Stimulated activated naive B cell treated with anti-CD40 and anti-IgM and Interleukin-4, amounts not matched to agents 10 μg/mL and 1 μg/mL and 100 μg/mL, for 72 hours (primary cell): ENCODE measurements at places on chromosomes 1 and 21.

GRCh38 chr1:97073936-97074335, 352.4 kb downstream of the PTBP2 start:
- no peak for DNase-seq

DNA sequence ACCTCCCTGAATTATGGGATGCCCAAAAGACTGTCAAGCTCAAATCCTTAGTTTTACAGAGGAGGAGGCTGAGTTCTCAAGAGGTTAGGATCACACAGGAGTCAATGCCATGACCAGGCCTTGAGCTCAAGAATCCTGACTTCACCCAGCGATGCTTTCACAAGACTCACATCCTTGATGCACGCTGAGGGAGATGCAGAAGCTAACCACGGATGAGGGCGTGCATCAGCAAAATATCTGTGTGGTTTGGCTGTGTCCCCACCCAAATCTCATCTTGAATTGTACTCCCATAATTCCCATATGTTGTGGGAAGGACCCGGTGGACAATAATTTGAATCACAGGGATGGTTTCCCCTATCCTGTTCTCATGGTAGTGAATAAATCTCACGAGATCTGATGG, 133.2 kb downstream of the KCNJ6 start:
- DNase-seq, result no peak

DNA sequence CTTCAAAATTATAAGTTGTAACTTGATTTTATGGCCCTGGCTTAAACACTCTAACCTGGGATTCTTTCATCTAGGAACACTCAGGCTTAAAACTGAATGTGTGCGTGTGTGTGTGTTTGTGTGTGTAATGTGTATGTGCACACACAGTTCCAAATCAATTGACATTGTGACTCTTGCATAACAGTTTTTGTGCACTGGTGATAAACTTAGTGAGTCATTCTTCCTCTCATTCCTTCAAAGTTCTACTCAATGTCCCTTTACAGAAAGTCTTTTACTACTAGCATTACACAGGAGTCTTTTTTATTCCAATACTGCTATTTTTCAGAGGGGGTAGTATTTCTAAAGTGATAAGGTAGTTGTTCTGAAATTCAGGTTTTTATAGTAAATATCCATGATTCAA, 943.6 kb downstream of the KCNT2 start:
- DNase-seq, result no peak

GRCh38 chr1:179761296-179761695, 18.2 kb downstream of the FAM163A start:
- no peak for DNase-seq

- DNase-seq, result no peak
Observed at GRCh38 chr1:923991-924655, 400 bp downstream of the SAMD11 start.

- DNase-seq, result no peak
Observed at GRCh38 chr1:228099331-228099732, 3.8 kb downstream of the C1orf35 start.

DNA sequence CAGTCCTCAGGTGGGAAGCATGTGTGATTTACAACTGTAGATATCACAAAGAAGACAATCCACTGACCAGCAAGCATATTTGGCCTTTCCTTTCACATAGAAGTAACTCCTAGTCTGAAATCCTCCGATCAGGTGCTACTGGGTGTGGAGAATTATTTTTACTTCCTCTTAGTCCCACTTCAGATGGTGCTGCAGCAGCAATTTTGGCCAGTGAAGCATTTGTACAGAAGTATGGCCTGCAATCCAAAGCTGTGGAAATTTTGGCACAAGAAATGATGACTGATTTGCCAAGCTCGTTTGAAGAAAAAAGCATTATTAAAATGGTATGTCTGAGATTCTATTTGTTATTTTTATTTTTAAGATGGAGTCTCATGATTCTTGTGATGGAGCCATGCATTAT, 51.0 kb downstream of the SCP2 start:
- DNase-seq, result no peak

DNA sequence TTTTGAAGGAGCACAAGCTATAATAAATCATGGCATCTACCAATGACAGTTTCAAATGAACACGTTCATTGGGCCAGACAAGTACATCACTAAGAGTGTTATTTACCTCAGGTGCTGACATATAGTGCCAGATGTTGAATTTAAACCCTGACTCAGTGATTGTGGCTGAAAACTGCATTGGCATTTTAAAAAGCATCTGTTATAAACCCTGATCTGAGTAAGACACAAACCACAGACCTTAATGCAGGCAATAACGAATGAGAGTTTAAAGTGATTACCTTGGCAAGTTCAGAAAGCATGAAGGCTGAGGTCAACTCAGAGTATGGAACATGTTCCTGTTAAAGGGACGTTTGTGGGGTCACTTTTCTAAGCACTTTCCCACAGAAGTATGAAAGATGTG, 865.1 kb upstream of the TMPRSS15 start:
- DNase-seq, result no peak

DNA sequence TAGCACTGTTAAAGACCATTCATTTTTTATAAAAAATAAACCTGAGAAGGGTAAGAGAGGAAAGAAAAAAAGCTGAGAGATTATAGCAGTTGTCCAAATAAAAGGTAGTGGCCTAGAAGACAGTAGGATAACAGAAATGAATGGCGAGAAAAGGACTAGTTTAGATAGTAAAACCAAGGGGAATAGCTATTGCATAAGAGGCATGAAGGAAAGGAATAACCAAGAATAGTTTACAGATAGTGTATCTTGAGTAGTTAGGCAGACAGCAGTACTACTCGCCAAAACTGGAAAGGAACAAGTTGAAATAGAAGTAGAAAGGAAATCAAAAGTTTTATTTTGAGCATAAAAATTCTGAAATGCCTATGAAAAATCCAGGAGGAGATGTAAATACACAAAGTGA, 70.5 kb downstream of the EIF4G3 start:
- no peak for DNase-seq

DNA sequence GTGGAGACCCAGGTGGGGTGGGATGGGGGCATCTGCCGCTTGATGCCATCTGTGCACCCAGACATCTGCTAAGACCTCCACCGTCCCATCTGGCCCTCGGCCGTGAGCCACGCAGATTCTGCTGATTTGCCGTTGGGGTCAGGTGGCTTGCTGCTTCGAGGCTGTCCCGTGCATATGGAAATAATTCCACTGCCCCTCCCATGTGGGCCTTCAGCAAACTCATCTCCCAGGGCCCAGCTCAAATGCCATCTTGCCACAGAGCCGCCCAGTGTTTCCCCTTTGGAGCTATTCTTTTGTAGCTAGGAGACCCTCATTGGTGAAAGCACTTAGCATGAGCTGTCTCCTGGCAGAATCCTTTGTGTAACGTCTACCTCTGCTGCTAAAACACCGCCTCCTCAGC, 99.8 kb downstream of the KAZN start:
- DNase-seq, result no peak

GRCh38 chr21:42746593-42747275, 93.3 kb downstream of the PDE9A start:
- no peak for DNase-seq

DNA sequence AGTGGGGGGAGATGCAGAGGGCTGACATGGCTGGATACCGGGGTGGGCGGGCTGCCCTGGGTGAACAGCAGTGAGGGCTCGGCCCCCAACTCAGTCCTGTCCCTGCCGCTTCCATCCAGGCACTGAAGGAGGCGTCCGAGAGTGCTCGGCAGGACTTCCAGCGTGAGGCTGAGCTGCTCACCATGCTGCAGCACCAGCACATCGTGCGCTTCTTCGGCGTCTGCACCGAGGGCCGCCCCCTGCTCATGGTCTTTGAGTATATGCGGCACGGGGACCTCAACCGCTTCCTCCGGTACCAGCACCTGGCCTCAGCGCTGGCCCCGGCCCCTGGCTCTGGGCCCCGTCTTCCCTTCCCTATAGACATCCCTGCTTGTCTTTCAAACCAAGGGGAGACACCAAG, 15.6 kb downstream of the NTRK1 start:
- DNase-seq, result no peak

DNA sequence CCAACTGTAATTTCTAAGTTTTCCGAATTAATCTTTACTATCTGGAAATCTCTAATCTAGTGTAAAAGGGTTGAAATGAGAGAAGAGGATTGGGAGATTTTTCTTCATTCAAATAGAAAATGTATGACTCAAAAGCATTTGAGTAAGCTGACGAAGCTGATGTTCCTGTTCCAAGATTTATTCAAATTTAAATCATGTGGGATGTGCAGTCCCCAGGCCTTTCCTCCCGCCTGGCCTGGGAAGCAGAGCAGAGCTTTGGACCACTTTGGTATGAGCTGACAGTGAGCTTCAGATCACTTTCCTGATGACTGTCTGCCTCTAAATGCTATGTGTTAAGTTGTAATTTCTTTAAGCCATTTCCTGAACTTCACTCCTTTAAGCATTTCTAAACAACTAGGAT, 192.0 kb downstream of the DHRS3 start:
- no peak for DNase-seq

DNA sequence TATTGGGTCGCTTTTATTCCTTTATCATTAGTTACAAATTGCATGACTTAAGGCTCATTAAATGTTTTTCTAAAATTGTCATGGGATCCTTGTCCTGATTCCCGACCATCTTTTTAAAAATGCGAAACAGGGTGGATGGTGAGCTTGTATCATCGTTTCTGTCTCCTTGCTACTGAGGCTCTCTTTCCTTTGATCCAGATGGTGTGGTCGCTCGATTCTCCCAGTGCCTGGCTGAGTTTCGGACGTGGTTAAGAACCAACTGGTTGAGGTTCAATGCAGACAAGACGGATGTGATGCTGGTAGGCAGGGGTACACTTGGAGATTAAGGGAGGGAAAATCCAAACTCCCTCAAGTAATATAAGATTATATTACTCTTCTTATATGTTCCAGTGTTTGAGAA, 1.2 kb downstream of the MIER1 start:
- DNase-seq, result no peak

- no peak for DNase-seq
Observed at GRCh38 chr1:3018576-3018975, 2.7 kb upstream of the ACTRT2 start.

DNA sequence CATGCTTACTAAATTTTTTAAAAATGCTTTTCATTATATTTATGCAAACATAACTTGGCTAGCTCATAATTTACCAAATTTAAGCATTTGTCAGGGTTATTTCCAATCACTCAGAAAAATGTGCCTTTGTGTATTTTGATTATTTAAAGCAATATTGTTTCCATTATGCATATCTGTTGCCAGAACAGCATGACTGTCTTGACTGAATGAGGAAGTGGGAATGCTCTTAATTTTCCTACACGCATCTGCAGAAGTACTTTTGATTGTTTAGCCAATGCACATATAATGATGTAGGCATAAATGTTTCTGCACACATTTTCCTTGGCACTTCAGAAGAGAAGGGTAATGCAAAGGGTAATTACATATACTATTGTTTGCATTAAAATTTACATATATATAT, 92.5 kb upstream of the ADGRL2 start:
- no peak for DNase-seq

DNA sequence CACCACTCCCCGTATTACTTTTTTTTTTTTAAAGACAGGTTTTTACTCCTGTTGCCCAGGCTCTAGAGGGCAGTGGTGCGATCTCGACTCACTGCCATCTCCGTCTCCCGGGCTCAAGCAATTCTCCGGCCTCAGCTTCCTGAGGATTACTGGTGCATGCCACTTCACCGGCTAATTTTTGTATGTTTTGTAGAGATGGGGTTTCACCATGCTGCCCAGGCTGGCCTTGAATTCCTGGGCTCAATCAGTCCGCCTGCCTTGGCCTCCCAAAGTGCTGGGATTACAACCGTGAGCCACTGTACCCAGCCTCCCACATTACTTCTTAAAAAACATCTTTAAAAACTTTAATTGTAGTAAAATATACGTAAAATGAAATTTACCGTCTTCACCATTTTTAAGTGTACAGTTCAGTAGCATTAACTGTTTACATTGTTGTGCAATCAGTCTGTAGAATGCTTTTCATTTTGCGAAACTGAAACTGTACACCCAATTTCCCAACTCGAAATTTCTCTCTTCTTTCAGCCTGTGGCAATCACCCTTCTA, 77.0 kb downstream of the ZMYM4 start:
- DNase-seq, result no peak

GRCh38 chr1:93042187-93043056, 36.7 kb upstream of the MTF2 start:
- DNase-seq, result no peak

GRCh38 chr1:155326020-155326526, 5.4 kb downstream of the RUSC1 start:
- DNase-seq, result no peak

DNA sequence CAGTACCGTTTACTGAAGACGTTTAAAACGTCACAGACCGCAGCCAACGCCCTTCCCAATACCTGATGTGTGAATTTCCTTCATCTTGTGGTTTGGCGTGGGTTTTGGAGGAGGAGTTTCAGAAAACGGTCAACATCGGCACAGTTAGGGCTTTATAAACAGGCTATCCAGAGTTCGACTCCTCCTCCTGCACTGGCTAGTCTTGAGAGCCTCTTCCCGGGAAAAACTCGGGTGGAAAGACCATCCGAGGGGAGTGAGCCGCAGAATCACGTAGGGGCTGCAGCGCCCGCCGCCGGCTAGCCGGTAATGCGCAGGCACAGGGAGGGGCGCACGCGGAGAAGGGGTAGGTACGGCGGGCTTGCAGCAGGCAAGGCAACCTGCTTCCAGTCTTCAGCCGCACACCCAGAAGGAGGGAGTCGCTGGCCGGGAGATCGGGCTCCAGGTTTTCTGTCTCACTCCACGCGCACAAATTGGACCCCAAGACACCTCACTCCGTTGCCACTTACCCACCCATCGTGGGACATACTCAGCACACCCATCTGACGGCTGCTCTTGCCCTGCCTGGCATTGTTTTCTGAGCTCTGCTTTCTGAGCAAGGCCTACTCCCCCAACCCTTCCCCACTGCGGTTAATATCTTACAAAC, 25.4 kb downstream of the SLC19A2 start:
- no peak for DNase-seq

DNA sequence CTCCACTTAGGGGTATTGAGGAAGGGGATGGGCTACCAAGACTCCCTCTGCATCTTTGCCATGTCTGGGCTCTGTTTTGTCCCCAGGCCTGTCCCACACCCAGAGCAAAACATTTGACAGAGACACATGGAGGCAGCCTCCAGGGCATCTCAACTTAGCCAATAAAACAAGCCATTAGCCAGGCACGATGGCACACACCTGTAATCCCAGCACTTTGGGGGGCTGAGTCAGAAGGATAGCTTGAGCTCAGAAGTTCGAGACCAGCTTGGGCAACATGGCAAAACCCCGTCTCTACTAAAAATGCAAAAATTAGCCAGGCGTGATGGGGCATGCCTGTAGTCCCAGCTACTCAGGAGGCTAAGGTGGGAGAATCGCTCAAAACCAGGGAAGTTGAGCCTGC, 120.3 kb upstream of the IPO9 start:
- DNase-seq, result no peak

DNA sequence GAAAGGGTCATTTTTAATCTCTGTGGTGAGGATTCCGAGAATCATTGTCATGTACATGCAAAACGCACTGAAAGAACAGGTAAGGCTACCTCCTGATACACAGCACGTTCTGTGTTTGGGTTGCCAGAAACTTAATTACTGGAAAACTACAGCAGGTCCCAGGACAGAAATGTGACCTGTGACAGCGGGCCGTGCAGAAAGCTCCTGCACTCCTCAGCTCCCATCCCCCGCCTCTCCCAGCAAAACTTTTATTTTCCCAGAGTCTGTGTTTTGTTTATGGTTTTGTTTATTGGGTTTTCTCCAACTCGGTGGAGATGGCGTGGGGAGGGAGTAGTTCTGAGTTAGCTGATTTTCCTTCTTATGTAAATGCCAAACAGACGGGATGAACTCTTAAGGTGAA, 44.7 kb downstream of the SLC44A3 start:
- DNase-seq, result no peak
